ENCODE measurements at places on chromosomes 16 and 17.

- DNase-seq: no peak
Observed at GRCh38 chr16:50906454-50906853, 164.6 kb downstream of the CYLD start.

GRCh38 chr16:48366165-48367093 is 18.8 kb downstream of the SIAH1 start:
- peak; percentile 27 for DNase-seq

DNA sequence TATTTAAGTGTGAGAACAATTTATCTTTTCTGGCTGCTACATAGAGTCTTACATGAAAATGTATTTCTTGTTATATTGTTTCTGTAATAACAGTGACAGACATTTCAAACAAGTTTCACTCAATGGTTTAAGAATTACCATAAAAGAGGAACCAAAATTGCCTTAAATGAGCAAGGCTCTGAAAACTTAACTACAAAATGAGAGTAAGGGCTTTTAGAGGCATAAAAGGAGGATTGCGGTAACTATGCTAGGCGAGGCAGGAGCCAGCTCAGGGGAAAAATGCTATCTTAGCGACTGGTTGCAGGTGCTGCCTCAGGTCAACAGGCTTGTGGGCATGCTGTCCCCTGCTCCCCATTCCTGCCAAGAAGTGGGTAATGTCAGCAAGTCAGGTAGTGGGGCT is 81.7 kb upstream of the MSI2 start:
- DNase-seq: no peak

- no peak for DNase-seq
Observed at GRCh38 chr17:82734987-82735866, at the start of gene FN3K. Gene FN3K, plus strand, starts transcription at chr17:82735615. Its CDS starts 22 bp downstream, at chr17:82735637.

GRCh38 chr17:4433515-4434031 is at the start of gene SPNS3:
Gene SPNS3, plus strand, starts transcription at chr17:4433940. Its CDS starts 28 bp downstream, at chr17:4433968.
- no peak for DNase-seq

GRCh38 chr16:29821643-29822115 is 1.4 kb downstream of the MVP start:
- no peak for DNase-seq
